ENCODE measurements at places on chromosomes 1 and 21.

DNA sequence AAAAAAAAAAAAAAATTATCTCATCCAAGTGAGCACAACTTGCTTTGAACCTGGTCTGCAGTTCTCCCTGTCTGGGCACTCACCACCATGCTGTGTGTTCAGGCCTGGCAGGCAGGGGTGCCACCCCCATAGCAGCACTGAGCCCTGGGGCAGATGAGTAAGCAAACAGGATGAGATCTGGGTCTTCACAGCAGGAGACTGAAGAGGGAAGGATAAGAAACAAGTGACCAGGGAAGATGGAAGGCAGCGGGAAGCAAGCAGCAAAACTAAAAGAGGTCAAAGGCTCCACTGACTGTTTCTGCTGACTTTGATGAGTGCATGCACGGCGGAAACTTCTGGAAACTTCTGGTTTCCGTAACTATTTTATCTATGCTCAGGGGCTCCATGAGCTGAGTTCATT lies 133.5 kb upstream of the SOD1 start:
- no peak for DNase-seq

- DNase-seq = no peak
Observed at GRCh38 chr1:92985101-92985500, 23.8 kb upstream of the DIPK1A start.

GRCh38 chr1:26016953-26017545 lies 4.5 kb upstream of the EXTL1 start:
- no peak for DNase-seq

DNA sequence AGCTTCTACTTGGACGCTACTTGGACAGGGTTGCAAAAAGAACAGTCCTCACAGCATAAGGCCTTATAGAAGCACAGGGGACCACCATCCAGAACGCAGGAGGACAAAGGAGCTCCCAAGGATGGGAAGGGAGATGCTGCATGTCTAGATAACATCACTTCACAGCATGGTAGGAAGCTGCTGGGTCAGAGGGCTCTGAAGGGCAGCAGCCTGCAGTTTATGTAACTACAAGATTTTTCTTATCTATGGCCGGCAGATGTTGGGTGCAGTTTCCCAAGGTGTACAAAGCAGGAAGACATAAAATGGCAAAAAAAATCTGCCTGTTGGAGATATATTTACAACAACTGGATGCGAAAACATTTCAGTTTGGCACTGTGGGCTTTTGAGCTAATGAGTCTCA lies 45.3 kb upstream of the SLC5A9 start:
- no peak for DNase-seq

- no peak for DNase-seq
Observed at GRCh38 chr1:204568576-204569315, 52.5 kb downstream of the MDM4 start.

DNA sequence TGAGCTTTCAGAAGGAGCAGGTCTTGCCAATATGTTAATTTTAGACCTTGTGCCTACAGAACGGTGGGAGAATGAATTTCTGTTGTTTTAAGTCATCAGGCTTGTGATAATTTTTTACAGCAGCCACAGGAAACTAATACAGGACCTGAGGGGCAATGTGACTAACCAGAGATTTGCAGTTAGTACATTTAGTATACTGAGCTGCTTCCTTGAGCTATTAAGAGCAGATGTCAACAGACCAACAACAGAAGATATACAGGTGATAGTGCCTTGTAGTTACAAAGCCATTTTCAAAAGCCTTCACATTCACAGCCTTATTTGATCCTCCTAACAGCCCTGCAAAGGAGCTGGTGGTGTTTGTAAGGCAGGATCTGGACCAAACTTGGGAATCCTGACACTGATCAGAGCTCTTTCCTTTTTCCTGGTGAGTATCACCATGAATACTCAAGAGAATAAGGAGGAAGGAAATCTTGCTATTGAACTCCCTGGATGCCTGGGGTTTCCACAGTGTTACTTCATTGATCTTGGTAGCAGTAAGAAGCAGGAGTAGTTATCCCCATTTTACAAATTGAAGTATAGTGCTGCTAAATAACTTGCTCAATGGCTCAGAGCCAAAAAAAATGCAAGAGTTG lies 4.7 kb upstream of the SLAMF1 start:
- no peak for DNase-seq

- DNase-seq = no peak
Observed at GRCh38 chr1:2179283-2180013, 15.1 kb downstream of the FAAP20 start.

DNA sequence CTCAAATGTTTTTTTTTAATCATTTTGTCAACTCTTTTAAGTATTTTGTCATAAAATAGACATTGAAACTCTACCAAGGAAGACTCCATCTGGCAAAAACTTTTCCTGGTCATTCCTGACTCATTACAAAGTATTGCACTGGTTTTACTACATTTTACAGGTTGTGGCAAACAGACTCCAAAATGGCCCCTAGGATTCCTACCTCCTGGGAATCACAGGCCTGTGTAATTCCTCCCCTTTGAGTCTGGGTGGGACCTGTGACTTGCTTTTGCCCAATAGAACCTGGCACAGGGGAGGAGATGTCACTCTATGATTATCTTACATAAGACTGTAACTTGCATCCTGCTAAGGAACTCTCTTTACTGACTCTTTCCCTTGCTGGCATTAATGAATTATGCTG lies 123.6 kb upstream of the KCNJ6 start:
- DNase-seq = no peak

DNA sequence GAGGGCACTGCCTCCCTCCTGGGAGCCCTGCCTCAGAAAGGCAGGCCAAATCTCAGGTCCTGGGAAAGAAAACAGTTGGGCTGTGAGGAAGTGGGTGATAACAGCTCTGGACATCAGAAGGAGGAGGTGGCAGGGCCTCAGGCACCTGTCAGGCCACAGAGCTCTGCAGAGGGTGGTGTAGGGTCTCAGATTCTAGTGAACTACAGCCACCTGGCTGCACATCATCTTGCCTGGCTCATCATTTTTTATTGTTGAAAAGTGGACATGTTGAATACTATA lies 15.3 kb upstream of the ZNF678 start:
- no peak for DNase-seq

DNA sequence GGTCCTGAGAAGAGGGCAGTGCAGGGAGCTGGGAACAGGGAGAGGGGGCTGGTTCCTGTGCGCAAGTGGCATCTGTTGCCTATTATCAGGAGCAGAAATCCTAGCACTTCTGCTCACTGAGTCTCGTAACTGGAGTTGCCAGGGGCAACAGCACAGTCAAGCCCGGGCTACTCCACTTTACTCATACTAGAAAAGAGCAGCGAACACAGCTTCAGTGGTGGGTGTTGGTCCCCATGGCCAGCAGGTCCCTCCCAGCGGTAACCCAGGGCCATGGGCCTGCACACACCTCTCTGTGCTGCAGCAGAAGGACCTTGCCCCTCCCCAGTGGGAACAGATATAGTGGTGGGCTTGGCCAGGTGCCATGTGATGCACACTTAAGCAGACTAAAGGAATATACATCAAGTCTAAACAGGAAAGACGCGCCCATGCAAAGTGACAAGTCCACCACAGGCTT lies 8.5 kb downstream of the PYCR2 start:
- DNase-seq = no peak

- no peak for DNase-seq
Observed at GRCh38 chr1:160256396-160257046, 5.8 kb downstream of the DCAF8 start.

DNA sequence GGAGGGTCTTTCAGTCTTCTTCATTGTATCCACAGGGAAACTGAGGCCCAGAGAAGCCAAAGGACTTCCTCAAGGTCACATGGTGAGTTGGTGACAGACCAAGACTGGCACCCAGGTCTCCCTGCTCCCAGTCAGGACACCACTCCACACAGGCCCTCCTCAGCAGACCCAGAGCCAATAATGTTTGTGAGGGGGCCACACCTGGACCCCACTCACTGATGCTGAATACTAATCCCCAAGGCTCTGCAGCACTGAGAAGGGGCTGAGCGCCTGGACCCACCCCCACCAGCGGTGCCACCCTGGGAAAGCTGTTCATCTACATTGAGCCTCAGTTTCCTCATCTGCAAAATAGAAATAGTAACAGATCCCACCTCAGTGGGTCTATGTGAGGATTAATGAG lies 79.5 kb downstream of the GLIS1 start:
- DNase-seq = no peak
